ENCODE measurements at places on chromosomes 13 and 19. TPM values are rescaled to one million over a fixed set of nuclear protein-coding genes. Genes with fewer than 3 reads are reported as not detected.
A peak's percentile ranks its signal among the peaks of the same experiment; 100 is the strongest.

The IGFL1 gene
- polyA plus RNA-seq, result not detected

The CXCL17 gene
- polyA plus RNA-seq, result not detected

- no peaks in the 10 kb centered on the region for H3K27me3 ChIP-seq
- no peak overlapping the region for H3K27ac ChIP-seq
- H3K36me3 ChIP-seq, result 0 out of 2 replicates have a peak, but pooled peaks cover 1% of the 10 kb centered on the region
These were observed 10.2 kb downstream of the PPP1R37 start for GRCh38 chr19:45103156-45103507.

The SPRED3 gene
- polyA plus RNA-seq, result 7.9 TPM

DNA sequence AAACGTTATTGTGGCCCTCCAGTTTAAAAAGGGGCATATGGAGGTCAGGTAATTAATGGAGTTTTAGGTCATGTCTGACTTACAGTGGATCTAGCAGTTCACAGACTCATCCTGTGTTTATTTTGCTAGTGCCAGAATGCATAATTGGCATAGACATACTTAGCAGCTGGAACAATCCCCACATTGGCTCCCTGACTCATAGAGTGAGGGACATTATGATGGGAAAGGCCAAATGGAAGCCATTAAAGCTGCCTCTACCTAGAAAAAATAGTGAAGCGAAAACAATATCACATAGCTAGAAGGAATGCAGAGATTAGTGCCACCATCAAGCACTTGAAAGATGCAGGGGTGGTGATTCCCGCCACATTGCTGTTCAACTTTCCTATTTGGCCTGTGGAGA lies 610.7 kb downstream of the SLITRK5 start:
- no peaks in the 10 kb centered on the region for H3K36me3 ChIP-seq
- H3K27ac ChIP-seq, result no peak overlapping the region
- DNase-seq, result no peak
- H3K4me3 ChIP-seq, result no peak overlapping the region
- H3K4me1 ChIP-seq, result no peaks in the 10 kb centered on the region

The ZNF729 gene
- not detected for polyA plus RNA-seq

DNA sequence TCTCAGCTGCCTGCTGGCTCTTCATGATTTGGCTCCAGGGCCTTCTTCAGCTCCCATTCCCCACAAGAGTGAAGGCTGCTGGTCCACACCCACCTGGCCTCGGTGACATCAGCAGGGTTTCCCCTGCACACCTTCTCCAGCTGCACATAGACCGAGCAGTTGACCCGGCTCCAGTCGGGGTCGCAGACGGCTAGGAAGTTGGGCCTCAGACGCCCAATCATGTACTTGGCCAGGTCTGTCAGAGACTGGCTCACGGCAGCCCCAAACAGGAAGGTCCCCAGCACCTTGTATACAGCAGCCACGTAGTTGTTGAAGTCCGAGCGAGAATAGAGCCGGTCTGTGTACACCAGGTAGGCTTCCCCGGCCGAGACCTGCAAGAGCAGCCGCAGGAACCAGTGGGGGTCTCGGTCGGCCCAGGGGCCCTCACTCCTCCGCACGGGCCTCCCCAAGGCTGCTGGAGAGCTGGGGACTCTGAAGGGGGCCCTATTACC lies 3.8 kb downstream of the PLPP2 start:
- no peak for DNase-seq
- H3K36me3 ChIP-seq, result no peaks in the 10 kb centered on the region
- H3K4me3 ChIP-seq, result no peak overlapping the region
- H3K27me3 ChIP-seq, result peaks cover 28% of the 10 kb centered on the region
- H3K27ac ChIP-seq, result no peak overlapping the region
- no peaks in the 10 kb centered on the region for H3K4me1 ChIP-seq

The CD320 gene
- polyA plus RNA-seq, result 101 TPM

GRCh38 chr13:32984857-32985626 lies 31.2 kb upstream of the KL start:
- H3K27ac ChIP-seq, result no peak overlapping the region
- peak; percentile 58 for DNase-seq
- no peaks in the 10 kb centered on the region for H3K36me3 ChIP-seq
- no peaks in the 10 kb centered on the region for H3K4me1 ChIP-seq
- no peak overlapping the region for H3K4me3 ChIP-seq
- H3K27me3 ChIP-seq, result peaks cover under 1% of the 10 kb centered on the region

GRCh38 chr13:77029436-77029835 lies 2.5 kb upstream of the FBXL3 start:
- H3K36me3 ChIP-seq, result no peaks in the 10 kb centered on the region
- peaks cover 2% of the 10 kb centered on the region for H3K4me1 ChIP-seq
- no peak overlapping the region for H3K4me3 ChIP-seq

- no peak for DNase-seq
- H3K4me1 ChIP-seq, result no peaks in the 10 kb centered on the region
- no peak overlapping the region for H3K27ac ChIP-seq
- no peaks in the 10 kb centered on the region for H3K36me3 ChIP-seq
- H3K27me3 ChIP-seq, result no peaks in the 10 kb centered on the region
- H3K4me3 ChIP-seq, result no peak overlapping the region
These were observed 139.1 kb upstream of the TRPC4 start for GRCh38 chr13:38008636-38009035.

- H3K4me1 ChIP-seq, result no peaks in the 10 kb centered on the region
- H3K27me3 ChIP-seq, result no peaks in the 10 kb centered on the region
- no peak overlapping the region for H3K27ac ChIP-seq
- no peak overlapping the region for H3K4me3 ChIP-seq
- no peak for DNase-seq
These were observed 36.3 kb downstream of the STOML3 start for GRCh38 chr13:38954291-38954690.

GRCh38 chr13:103873725-103874124 lies 807.5 kb upstream of the SLC10A2 start:
- H3K36me3 ChIP-seq, result no peaks in the 10 kb centered on the region
- no peak overlapping the region for H3K27ac ChIP-seq
- H3K4me3 ChIP-seq, result no peak overlapping the region
- no peak for DNase-seq
- H3K4me1 ChIP-seq, result no peaks in the 10 kb centered on the region

DNA sequence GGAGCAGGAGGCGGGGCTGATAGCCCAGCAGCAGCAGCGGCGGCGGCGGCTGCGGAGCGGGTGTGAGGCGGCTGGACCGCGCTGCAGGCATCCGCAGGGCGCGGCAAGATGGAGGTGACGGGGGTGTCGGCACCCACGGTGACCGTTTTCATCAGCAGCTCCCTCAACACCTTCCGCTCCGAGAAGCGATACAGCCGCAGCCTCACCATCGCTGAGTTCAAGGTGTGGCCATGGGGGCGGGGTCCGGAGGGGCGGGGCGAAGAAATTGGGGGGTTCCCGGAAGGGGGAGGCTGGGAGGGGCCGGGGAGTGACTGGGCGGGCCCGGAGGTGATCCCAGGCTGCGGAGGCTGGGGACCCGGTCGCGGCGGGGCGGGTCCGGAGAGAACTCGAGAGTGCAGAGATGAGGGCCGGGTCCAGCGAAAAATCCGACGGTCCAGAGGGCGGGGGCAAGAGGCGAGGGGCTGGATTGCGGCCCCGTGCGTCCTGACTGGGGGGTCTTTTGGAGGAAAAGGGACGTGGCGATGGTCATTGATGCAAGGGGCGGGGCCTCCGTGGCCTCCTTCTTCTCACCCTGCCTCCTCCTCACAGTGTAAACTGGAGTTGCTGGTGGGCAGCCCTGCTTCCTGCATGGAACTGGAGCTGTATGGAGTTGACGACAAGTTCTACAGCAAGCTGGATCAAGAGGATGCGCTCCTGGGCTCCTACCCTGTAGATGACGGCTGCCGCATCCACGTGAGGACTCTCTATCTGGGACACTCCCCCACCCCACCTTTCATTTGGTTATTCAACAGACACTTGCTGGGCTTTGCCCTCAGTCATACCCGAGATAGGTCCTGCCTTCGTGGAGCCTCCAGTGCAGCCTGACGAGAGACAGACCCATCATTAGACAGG lies at the start of gene TBCB:
Gene TBCB, plus strand, starts transcription at position 16 of the 891 bp plus-strand sequence. Its CDS starts 93 bp downstream, at position 109.
- H3K27me3 ChIP-seq, result no peaks in the 10 kb centered on the region
- peaks cover 7% of the 10 kb centered on the region for H3K4me1 ChIP-seq
- peak within 1 kb of the TSS; percentile 71 for H3K27ac ChIP-seq
- peak within 1 kb of the TSS; percentile 63 for H3K4me3 ChIP-seq

GRCh38 chr13:76917095-76917494 lies 30.9 kb upstream of the KCTD12 start:
- DNase-seq, result peak; percentile 16
- H3K27me3 ChIP-seq, result peaks cover 4% of the 10 kb centered on the region

DNA sequence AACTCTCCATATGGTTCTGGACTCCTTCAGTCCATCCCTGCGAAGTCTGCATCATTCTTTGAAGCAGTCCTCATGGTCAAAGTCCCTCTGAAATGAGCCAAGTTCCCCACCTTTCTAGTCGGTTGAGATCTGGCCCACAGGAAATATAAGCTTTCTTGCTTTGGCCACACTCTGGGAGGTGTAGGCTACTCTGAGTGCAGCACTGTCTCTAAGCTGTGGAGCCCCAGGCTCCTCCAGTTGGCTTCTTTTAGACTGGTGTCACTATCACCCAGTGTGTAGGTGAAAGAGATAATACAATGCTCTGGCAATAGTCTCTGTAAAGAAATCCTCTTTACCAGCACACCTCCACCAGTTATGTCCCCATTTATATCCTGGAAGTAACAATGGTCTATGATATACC lies 486.5 kb upstream of the KLF12 start:
- no peaks in the 10 kb centered on the region for H3K36me3 ChIP-seq
- no peak for DNase-seq
- H3K27ac ChIP-seq, result no peak overlapping the region
- no peaks in the 10 kb centered on the region for H3K27me3 ChIP-seq
- no peaks in the 10 kb centered on the region for H3K4me1 ChIP-seq
- H3K4me3 ChIP-seq, result no peak overlapping the region
